ENCODE measurements at places on chromosomes 2 and 18.

- DNase-seq: no peak
Observed at GRCh38 chr2:75513616-75514170, 47.0 kb downstream of the EVA1A start.

- DNase-seq: no peak
Observed at GRCh38 chr2:11160731-11161455, 5.6 kb downstream of the SLC66A3 start.

DNA sequence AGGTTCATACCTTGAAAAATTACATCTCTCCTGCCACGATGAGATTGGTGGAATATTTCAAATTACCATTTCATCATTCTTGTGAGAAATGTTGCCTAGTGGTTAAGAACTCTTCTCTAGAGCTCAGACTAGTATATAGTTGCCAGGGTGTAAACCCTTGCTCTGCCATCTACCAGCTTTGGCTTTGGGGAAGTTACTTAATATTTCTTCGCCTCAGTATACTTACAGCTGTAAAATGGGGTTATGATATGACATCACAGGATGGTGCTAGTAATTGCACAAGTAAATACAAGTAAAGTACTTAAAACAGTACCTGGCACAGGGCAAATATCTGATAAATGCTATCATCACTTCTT, 1.5 kb downstream of the SPOPL start:
- no peak for DNase-seq

DNA sequence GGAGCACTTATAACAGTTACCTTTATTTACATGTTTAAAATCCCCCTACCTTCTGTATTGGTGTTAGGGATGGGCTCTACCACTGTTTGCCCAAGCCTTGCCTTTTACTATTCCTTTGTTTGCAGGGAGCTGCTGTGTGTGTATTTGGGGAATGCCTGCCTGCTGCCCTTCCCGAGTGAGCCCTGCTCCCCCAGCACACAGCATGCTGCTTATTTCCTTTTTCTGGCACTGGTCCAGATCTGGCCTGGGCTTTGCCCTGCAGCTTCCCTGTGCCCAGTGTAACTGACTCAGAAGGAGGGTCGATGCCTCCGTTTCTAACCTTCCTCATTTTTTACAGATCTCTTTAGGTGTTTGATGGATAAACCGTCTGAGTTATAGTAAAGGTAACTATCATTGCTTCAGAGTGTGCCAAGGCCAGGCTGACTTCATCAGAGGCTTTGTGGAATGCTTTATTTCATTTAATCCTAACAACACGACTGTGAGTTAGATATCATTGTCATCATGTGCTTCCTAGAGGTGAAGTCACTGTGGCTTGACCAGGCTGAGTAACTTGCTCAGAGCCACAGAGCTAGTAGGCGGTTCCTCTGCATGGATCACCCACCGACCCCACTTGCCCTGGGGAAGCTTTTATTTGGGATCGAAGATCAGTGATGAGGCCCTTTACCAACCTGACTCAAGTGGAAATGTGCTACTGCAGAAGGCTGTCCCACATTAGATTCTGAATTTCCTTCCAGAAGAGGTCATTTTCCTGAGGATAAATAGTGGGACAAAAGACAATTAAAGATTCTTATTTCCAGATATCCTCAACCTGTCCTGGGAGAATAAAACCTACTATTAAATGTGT, 238.8 kb downstream of the ZNF407 start:
- DNase-seq: no peak

DNA sequence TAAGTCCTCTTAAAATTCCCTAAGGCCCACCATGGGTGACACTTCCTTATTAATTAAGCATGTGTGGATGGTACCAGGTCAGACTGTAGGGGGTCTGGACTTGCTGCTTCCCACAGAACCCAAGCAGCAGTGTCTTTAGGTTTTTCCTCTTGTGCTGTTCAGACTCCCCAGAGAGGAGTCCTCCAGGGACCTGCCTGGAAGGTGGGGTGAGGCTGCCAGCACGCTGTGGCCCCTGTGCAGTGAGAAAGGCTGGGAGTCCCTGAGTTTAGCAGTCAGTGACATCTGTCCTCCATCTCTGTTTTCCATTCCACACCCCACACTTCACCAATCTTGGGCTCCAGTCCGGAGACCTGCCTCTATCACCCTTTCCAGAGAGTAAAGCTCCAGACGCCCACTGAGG, 18.0 kb upstream of the ST3GAL5 start:
- no peak for DNase-seq

DNA sequence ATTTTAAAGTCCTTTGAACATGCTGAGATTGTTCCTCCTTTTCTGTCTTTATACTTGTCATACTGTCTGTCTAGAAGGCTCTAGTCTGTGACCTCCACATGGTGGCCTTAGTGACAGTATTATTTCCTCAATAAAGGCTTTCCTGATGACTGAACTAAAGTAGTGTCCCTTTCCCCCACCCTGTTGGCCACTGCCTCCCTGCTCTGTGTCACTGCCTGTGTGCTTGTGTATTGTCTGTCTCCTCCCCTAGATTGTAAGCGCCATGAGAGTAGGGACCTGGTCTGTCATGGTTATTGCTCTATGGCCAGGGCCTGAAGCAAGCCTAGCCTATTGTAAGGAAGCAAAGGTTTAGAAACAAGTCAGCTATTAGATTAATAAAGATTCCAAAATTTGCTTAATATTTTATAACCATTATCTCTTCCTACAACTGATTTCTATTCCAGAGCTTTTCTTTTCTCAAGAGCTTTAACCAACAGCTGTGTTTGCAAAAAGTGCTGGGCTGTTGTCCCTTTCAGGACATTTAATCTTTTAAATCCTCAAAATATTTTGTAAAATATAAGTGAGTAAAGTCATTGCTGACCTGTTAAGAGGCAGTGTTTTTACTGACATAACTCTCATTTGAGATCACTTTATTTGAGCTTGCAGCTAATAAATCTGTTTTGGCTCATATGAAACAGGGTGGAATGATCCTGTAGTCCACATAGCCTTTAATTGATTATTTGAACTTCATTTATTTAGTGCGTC, 35.5 kb downstream of the DIS3L2 start:
- DNase-seq: no peak

GRCh38 chr2:38835015-38835601, 40.6 kb downstream of the DHX57 start:
- no peak for DNase-seq

All from activated naive CD8-positive, alpha-beta T cell treated with anti-CD3 and anti-CD28 coated beads, Interleukin-2, amount 10 ng/mL, durations not matched to agents 7 days and 5 days (primary cell).